Thoracic aorta (tissue), 2 donors: ENCODE measurements at places on chromosomes 6 and 20. TPM values are rescaled to one million over a fixed set of nuclear protein-coding genes. Genes with fewer than 3 reads are reported as not detected.

- no peak for DNase-seq
- no peak overlapping the region for H3K4me3 ChIP-seq
- H3K27me3 ChIP-seq = no peaks in the 10 kb centered on the region
- H3K4me1 ChIP-seq = no peaks in the 10 kb centered on the region
- no peaks in the 10 kb centered on the region for H3K36me3 ChIP-seq
These were observed 573.6 kb upstream of the EPHA7 start for GRCh38 chr6:93992976-93993375.

The PAK5 gene
- total RNA-seq = not detected

- DNase-seq = no peak
- H3K27ac ChIP-seq = peak overlapping the region; percentile 47
- peaks cover 18% of the 10 kb centered on the region for H3K36me3 ChIP-seq
- H3K4me3 ChIP-seq = peak overlapping the region; percentile 74
These were observed 24.1 kb downstream of the COX4I2 start for GRCh38 chr20:31661625-31662371.

DNA sequence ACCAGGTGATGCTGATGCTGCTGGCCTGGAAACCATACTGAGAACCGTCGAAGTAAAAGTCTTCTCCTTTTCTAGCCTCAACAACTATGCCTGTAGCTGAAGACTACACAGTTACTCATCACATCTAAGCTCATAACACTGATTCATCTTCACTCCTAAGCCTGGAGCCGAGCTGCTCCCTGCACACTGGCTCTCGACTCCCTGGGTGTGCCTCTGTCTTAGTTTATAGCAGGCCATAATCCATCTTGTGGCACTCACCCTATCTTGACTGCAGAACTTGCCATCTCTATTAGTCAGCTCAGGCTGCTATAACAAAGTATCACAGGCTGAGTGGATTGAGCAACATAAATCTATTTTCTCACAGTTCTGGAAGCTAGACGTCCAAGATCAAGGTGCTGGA, 191.0 kb downstream of the UNC5CL start:
- H3K4me1 ChIP-seq = peaks cover 13% of the 10 kb centered on the region
- no peak overlapping the region for H3K27ac ChIP-seq
- DNase-seq = no peak
- no peak overlapping the region for H3K4me3 ChIP-seq
- H3K36me3 ChIP-seq = no peaks in the 10 kb centered on the region
- no peaks in the 10 kb centered on the region for H3K27me3 ChIP-seq

DNA sequence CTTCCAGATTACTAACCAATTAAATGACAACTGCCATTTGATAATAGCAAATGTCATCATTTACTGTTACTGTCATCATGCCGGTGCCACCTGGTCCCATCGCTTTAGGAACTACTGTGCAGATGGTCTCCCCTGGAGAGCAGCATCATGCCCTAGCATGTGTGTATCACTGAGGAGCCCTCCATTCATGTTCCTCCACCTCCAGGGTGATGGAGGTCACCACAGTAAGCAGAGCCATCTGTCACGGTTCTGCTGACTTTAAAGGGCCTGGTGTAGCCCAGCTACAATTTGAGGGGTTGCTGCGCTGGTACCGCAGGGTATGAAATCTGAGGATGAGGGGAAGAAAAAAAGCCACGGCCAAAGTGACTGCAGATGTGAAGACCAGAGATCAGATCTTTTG, 118.8 kb upstream of the KCNK16 start:
- no peak overlapping the region for H3K4me3 ChIP-seq
- no peaks in the 10 kb centered on the region for H3K36me3 ChIP-seq

- H3K4me1 ChIP-seq = no peaks in the 10 kb centered on the region
- H3K4me3 ChIP-seq = no peak overlapping the region
These were observed 221.0 kb upstream of the SULF2 start for GRCh38 chr20:48006036-48006833.

DNA sequence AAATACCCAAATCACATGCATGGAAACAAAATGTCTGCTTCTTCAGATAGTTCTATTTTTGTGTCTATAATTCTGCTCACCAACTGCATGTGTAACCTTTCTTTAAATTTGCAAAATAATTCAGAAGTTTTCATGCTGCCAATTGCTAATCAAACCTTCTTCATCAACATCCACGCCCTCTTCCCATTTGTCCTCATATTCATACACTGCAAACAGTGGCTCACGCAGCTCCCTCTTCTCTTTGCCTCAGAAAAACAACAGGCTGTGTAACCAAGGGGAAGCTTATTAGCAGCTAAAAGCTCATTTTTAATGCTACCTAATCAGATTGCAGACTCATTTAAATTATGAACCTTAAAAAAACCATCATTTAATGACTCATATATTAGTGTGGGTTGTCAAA, 555.0 kb upstream of the EPHA7 start:
- H3K27ac ChIP-seq = no peak overlapping the region
- H3K4me3 ChIP-seq = no peak overlapping the region
- no peaks in the 10 kb centered on the region for H3K4me1 ChIP-seq
- H3K36me3 ChIP-seq = no peaks in the 10 kb centered on the region
- H3K27me3 ChIP-seq = no peaks in the 10 kb centered on the region
- no peak for DNase-seq

- H3K27me3 ChIP-seq = no peaks in the 10 kb centered on the region
- peaks cover 18% of the 10 kb centered on the region for H3K4me1 ChIP-seq
- no peak overlapping the region for H3K27ac ChIP-seq
- peaks cover 21% of the 10 kb centered on the region for H3K36me3 ChIP-seq
- DNase-seq = no peak
These were observed 10.7 kb downstream of the SLC9A8 start for GRCh38 chr20:49823152-49823847.

The GRIK2 gene
- 2.0 TPM for total RNA-seq

DNA sequence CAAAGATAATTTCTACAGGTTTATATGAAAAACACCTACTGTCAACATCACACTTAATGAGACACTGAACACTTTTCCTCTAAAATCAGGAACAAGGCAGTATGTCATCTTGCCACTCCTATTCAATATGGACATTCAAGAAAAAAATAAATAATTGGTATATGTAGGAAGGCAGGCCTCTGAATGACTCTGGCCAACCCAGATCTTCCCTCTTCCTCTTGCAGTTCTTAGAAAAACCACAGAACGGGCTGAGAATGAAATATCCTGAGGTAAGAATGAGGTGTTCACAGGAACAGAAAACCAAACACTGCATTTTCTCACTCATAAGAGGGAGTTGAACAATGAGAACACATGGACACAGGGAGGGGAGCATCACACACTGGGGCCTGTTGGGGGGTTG, 1207.2 kb upstream of the CITED2 start:
- H3K27me3 ChIP-seq = no peaks in the 10 kb centered on the region
- H3K4me1 ChIP-seq = no peaks in the 10 kb centered on the region
- no peak overlapping the region for H3K27ac ChIP-seq
- no peaks in the 10 kb centered on the region for H3K36me3 ChIP-seq

- H3K4me3 ChIP-seq = no peak overlapping the region
- no peaks in the 10 kb centered on the region for H3K27me3 ChIP-seq
- DNase-seq = no peak
- H3K27ac ChIP-seq = no peak overlapping the region
- no peaks in the 10 kb centered on the region for H3K36me3 ChIP-seq
These were observed 11.1 kb downstream of the SIGLEC1 start for GRCh38 chr20:3701061-3701998.

The DCDC2 gene
- total RNA-seq = not detected

DNA sequence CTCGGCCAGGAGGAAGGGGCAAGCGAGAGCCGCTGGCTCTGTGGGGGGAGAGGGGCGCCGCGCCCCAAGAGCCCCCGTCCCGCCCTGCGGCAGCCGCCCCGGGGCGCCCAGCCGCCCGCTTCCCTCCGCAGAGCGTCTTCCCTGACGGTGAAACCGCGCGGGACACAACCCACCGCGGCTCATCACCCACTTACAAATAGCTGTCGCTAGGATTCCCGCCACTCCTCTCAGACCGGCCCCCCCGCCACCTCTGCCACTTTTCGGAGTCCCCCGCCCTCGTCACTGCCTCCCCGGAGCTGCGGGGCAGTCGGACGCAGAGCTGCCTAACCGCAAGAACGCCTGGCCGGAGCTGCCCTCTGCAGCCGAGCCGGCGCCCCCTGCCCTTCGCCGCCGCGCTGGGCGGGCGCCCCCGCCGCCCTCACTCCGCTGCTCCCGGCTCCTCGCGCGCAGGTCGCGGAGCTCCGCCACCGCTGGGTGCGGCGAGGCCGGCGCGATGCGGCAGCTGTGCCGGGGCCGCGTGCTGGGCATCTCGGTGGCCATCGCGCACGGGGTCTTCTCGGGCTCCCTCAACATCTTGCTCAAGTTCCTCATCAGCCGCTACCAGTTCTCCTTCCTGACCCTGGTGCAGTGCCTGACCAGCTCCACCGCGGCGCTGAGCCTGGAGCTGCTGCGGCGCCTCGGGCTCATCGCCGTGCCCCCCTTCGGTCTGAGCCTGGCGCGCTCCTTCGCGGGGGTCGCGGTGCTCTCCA, at the start of gene SLC35D3:
TSS of gene SLC35D3 (plus strand) at position 366 of the 749 bp plus-strand sequence. CDS start at position 494, 128 bp downstream.
- no peaks in the 10 kb centered on the region for H3K36me3 ChIP-seq
- H3K27me3 ChIP-seq = peaks cover 13% of the 10 kb centered on the region

- H3K4me1 ChIP-seq = no peaks in the 10 kb centered on the region
- no peak for DNase-seq
- H3K36me3 ChIP-seq = no peaks in the 10 kb centered on the region
- no peak overlapping the region for H3K27ac ChIP-seq
- H3K4me3 ChIP-seq = no peak overlapping the region
These were observed 361.6 kb upstream of the RUNX2 start for GRCh38 chr6:44966449-44967092.

DNA sequence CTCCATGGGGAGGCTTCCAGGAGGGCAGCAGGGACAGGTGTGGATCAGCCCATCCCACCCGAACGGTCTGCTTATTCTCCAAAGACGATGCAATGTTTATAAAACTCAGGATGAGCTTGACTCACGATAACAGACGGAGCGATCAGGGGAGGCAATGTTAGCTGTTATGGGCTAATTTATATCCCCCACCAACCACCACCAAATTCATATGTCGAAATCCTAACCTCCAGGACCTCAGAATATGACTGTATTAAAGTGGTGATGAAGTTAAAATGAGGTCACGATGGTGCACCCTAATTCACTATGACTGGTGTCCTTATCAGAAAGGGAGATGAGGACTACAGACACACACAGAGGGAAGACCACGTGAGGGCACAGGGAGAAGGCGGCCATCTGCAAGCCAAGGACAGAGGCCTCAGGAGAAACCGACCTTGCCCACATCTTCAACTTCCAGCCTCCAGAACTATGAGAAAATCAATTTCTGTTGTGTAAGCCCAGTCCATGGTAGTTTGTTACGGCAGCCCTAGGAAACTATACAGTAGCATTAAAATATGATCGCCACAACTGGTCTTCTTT, 7.0 kb downstream of the ADTRP start:
- H3K4me1 ChIP-seq = peaks cover 40% of the 10 kb centered on the region
- H3K27me3 ChIP-seq = no peaks in the 10 kb centered on the region
- H3K36me3 ChIP-seq = no peaks in the 10 kb centered on the region
- no peak overlapping the region for H3K4me3 ChIP-seq
- H3K27ac ChIP-seq = peak overlapping the region; percentile 96

The OPRL1 gene
- total RNA-seq = 1.1 TPM

The FNDC1 gene
- 4.1 TPM for total RNA-seq

DNA sequence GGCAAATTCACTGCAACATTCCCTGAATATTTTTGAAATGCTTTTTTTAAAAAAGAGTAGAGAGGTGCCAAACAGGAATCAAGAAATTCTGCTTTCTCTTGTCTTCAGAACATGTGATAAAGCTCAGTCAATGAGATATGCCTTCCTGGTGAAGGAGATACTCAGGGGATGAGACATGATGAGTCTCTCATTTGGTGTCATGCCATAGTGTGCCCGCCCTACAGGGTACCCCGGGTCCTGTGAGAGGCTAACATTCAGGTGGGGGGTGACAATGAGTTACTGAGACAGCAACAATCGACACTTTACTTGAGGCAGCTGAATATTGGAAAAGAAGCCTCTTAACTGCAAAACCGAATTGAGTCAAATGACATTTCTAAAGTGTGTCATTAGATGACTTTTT, 6.7 kb downstream of the CCR6 start:
- H3K36me3 ChIP-seq = no peaks in the 10 kb centered on the region
- DNase-seq = no peak
- no peak overlapping the region for H3K4me3 ChIP-seq
- no peaks in the 10 kb centered on the region for H3K27me3 ChIP-seq

DNA sequence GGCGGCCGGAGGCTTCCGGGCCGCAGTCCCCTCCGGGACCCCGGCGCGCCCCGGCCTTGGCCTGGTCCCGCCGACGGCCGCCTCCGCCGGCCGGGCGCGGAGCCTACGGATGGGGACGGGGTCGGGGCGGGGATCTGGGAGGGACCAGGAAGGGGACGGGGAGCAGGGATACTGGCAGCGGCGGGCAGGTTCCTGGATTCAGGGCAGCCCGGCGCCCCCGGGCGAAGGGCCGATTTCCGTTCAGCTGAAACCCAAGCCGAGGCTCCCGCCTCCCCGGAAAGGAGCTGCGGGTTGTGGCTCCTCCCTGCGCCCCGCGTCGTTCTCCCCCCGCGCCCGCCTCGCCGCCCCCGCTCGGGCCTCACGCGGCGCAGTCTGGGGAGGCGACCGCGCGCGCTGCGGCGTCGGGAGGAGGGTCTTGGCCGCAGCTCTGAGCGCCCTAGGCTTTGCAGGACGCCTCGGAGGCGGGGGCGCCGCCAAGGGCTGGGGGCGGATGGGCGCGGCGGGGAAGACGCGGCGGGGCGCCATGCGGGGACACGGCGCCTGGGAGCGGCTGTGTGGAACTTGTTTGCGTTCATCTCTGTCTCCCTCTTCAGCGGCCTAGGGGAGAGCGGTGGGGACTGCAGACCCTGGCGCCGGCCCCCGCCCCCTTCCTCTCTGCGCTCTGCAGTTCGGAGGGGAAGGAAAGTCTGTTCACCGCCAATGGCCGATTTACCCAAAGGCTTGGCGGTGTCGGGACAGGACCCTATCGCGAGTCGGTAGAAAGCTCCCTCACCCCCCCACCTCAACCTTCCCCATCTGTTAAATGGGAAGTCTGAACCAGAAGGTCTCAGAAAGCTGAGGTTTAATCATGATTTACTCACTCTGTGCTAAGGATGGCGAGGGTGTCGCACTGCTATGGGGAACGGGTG, 22.7 kb upstream of the TMEM181 start:
- peaks cover 4% of the 10 kb centered on the region for H3K4me1 ChIP-seq
- H3K27ac ChIP-seq = no peak overlapping the region
- H3K4me3 ChIP-seq = peak overlapping the region; percentile 70
- H3K27me3 ChIP-seq = no peaks in the 10 kb centered on the region

- H3K4me3 ChIP-seq = no peak overlapping the region
- DNase-seq = no peak
- no peak overlapping the region for H3K27ac ChIP-seq
- no peaks in the 10 kb centered on the region for H3K27me3 ChIP-seq
- no peaks in the 10 kb centered on the region for H3K36me3 ChIP-seq
These were observed 2.4 kb downstream of the GMPR start for GRCh38 chr6:16240589-16241320.
